Left colon (tissue), 2 donors: ENCODE measurements at places on chromosomes 12 and 14.

- no peak for DNase-seq
Measured at GRCh38 chr14:68246074-68246785, 426.7 kb downstream of the RAD51B start.

- DNase-seq: no peak
Measured at GRCh38 chr12:54371328-54372112, 7.2 kb upstream of the GPR84 start.

DNA sequence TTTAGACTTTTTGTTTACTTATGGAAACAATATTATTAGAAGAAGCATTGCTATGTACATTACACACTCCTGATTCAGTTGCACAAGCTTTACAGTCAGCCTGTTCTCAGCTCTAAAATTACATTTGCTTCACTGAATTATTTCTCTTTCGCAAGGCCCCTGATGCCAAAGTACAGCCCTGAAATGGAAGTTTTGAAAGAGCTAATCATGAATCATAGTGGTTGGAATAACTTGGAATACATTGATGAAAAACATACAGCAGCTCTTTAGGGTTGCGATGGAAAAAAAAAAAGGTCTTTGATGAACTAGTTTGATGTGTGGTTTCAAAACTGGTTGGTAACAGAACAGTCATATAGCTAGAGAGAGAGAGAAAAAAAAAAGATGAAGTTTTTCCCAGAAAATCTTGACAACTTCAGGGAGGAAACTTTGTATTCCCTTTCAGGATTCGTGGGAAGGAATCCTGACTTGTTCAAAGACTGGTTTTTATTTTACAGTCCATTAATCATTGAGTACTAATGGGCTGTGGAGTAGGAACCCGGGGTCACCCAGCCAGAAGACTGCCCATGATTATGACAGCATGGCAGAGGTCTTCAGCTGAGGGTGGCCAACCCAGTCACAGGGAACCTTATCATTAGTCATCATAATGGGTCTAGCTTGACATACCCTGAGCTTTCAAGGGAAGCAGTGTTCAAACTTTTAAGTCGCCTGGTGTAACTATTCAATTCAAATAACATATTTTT lies 460.1 kb downstream of the NAV3 start:
- no peak for DNase-seq

- DNase-seq: no peak
Measured at GRCh38 chr14:87783071-87783470, 209.9 kb downstream of the GALC start.

DNA sequence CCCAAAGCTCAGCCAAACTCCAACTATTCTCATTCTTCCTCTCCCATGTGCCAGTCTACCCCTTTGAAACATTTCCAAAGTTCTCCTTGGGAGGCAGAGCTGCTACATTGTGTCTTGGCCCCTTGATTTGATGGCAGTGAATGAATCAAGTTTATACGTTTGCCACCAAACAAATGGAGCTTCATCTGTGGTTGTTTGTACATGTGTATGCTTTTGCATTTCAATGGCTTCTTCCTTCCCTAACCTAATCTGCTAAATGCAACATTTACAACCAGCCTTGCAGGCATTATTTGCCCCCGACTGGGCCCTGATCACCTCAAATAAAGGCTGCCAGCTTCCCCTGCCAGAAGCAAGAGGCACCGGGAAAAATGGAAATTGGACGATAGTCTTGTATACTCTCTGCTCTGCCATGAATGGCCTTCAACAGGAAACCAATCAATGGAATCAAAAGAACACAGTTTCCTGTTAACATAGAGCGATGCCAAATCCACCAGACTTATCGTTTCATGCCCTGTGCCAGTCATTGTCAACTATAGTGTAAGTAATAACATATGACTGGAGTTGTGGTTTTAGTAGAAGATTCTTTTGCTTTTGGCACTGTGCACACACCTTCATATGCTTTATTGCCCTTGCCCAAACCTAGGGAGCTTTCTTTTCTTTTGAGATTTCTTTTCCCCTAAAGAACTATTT lies 97.8 kb downstream of the TMEM30B start:
- DNase-seq: no peak

DNA sequence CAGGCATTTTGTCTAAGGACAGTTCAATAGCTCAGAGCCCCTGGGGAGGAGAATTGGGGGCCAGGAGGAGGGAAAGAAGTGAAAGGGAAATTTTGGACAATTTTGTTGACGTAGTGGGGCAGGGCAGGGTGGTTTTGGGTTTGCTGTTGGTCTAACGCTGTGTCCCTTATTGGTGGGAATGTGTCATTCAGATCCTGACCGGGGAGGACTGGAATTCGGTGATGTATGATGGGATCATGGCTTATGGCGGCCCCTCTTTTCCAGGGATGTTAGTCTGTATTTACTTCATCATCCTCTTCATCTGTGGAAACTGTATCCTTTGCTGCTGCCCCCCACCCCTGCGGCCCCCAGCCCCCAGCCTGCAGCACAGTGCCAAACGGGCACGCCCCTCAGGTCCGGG lies 212.1 kb upstream of the FKBP4 start:
- no peak for DNase-seq

DNA sequence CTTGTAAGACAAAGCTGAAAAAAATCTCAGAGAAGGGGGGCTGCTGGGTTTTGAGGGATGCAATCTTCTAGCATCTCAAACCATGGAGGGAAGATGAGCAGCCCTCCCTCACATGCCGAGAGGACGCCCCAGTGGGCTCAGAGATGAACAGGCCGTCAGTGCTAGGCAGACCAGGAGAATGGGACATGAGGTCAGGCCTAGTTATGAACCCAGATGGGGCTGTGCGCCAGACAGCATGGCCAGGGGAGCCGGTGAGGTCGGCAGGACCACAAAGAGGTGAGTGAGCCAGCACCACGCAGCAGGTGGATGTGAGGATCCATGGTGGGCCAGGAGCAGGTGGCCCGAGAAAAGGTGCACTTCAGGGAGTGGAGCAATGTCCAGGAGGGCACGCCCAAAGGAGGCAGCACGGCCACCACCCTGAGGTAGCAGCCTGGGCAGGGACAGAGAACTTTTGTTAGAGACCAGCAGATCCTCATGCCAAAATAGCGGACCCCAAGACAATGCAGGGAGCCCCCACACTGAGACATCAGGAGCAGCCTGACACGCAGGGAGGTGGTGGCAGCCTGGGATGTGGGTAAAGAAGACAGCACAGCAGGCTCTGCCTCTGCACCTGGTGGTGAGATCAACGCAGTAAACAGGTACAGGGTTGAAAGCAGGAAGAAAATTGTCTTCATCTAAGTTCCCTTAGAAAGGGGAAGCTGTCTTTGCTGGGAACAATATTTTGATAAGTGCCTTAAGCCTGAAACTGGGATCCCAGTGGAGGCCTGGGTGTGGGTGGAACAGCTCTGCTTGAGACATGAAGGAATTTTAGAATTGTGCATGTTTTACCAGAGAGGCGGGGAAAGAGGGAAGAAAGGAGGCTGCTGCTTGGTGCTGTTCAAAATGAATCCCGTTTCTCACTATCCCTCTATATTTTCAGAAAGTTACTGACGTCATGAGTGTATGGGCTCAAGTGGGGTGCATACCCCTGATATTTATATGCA lies 17.8 kb upstream of the MCRS1 start:
- no peak for DNase-seq

DNA sequence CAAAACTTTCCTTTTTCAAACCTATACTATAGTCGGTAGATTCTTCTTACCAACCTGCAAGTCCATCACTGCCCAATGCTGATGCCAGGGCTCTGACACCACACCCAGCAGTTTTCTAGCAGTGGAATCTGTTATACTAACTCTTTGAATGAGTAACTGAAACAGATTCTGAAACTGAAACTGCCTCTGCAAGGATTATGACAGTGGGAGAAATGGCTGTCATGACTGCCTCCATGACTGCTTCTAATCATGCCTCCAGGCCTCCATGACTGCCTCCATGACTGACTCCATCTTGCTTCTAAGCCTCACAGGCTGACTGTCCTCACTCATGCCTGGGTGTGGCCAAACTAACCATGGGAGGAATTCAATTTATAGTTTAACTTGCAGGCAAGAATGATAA lies 29.4 kb upstream of the OXA1L start:
- DNase-seq: no peak

GRCh38 chr12:122584177-122584863 lies 57.3 kb downstream of the KNTC1 start:
- DNase-seq: no peak

DNA sequence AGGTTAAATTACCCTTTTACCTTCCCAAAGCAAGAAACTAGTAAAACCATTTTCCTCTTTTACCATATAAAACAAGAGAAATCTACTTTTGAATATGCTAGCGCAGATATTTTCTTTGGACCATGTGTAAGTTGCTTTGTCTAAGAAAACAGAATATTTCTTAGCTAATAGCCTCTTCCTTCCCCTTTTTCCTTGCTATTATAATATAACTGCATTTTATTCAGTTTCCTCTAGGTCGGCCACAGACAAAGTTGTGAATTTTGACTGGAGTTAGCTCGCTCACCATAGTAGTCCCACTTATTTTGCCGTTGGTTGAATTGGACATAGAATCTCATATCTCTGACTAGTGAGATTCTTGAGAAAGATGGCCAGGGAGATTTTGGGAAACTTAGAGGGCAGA lies 115.6 kb downstream of the PLEKHA5 start:
- no peak for DNase-seq

DNA sequence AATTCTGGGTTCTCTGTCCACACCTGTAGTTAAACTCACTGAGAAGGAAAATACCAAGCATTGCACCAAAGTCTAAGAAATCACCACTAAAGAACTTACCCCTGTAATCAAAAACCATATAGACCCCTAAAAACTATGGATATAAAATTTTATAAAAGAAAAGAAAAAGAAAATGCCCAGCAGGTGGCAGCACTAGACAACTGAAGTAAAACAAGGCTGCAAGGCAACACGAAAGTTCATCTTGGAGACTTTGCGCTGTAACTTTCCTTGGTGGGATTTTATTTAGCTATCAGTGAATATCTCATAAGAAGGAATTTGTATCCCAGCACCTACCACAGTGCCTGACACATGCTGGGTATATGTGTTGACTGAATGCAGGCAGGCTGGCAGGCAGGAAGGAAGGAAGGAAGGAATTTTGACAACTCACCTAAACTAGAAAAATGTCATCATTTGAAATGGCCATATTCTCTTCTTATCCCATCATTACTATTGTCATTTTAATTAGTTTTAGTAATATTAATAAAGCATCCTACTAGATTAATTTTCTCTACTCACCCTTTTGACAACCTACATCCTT lies 68.2 kb upstream of the ETV6 start:
- DNase-seq: peak; percentile 41

DNA sequence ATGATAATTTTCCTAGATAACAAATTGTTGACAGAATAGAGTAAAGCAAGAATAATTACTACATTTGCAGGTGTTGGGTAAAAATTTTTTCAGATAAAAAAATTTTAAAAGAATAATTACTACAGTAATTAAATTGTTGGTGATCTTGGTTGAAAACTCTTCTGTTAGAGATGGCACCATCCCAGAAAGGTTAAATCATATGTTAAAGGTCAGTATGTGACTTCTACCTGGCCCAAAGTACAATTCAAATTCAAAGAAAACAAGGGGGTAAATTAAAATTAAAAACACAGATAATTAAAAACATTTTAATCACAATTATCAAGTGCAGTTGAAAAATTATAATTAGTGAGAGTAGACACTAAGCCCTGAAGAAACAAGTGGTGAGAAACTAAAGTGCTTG lies 18.1 kb upstream of the PIK3C2G start:
- no peak for DNase-seq

GRCh38 chr12:44031472-44032185 lies 195.7 kb downstream of the TMEM117 start:
- no peak for DNase-seq

DNA sequence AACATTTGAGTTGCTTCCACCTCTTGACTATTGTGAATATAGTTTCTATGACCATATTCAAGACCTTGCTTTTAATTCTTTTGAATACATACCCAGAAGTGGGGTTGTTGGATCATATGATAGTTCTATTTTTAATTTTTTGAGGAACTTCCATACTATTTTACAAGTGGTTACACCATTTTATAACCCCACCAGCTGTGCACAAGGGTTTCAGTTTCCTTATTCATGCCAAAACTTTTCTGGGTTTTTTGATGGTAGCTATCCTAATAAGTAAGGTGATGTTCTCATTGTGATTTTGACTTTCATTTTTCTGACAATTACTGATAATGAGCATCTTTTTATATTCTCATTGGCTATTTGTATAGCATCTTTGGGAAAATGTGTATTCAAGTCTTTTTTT lies 109.4 kb upstream of the GARIN2 start:
- DNase-seq: no peak

GRCh38 chr14:69315301-69315700 lies 55.3 kb downstream of the GALNT16 start:
- no peak for DNase-seq

GRCh38 chr12:40622246-40622838 lies 69.9 kb upstream of the CNTN1 start:
- DNase-seq: no peak

- no peak for DNase-seq
Measured at GRCh38 chr12:12749433-12749832, 32.3 kb downstream of the CDKN1B start.

DNA sequence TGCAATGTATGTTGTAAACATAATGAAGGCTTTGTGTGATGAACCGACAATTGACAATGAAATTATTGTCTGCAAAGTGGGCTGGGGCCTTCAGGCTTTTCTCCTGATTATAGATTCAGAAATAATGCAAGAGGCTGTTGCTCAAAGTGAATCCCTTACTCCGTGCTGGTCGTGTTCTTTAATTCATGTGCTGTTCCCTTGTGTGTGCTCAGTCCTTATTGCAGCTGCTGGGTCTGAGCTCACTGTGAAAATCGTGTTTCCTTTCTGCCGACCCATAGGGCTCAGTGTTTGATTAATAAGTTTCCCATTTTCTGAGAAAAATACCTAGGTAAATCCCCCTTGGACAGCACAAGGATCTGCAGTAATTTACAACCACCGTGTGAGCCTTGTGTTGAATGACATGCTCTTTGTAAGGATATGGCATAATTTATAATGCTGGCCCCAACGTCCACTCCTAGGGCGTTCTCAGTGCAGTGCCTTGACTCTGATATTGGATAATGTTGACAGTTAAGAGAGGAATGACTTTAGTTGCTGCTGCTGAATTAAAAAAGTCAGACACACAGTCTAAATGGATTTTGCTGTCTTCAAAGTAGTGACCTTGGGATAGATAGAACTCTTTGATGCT lies 81.6 kb downstream of the RGS6 start:
- DNase-seq: no peak

DNA sequence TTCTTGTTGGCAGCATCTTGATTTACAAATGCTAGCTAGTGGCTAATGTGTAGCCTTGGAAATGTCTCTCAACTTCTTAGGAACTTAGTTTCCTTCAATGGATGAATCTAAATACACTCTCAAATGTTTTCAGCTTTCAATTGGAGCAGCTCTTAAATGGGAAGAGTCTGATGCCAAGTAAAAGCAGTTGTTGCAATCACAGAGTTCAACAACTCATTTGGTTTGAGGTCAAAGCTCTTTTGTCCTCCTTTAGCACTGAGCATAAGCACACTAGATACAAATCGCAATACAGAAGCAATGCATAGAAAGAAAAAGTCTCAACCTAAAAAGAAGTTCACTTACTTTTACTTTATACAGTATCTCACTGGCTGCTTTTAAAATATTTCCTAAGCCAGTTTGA lies 986.1 kb upstream of the FLRT2 start:
- no peak for DNase-seq

- DNase-seq: no peak
Measured at GRCh38 chr14:85528080-85528896, 1.7 kb upstream of the FLRT2 start.
